Right ventricle myocardium inferior (tissue), 1 donor: ENCODE measurements at places on chromosomes 2 and 18.
A peak's percentile ranks its signal among the peaks of the same experiment; 100 is the strongest.

GRCh38 chr2:181183878-181184542 lies 203.6 kb downstream of the UBE2E3 start:
- no peak for DNase-seq

DNA sequence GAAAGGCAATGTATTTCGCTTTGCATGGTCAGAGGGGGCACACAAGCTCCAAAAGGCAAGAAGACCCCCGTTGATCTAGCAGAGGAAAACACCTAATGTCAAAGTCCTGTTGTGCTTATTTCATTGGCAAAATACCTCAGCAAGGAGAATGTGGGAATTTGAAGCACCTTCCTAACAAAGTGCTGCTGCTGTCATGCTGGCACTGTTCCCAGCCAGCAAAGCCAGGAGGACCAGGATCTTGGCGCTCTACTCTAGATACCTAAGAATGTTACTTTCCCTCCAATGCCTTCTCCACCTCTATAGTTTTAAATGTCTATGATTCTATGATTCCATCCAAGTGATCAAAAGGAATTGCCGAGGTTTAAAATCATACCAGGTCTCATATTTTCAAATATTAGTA lies 867.9 kb upstream of the POU3F3 start:
- no peak for DNase-seq

DNA sequence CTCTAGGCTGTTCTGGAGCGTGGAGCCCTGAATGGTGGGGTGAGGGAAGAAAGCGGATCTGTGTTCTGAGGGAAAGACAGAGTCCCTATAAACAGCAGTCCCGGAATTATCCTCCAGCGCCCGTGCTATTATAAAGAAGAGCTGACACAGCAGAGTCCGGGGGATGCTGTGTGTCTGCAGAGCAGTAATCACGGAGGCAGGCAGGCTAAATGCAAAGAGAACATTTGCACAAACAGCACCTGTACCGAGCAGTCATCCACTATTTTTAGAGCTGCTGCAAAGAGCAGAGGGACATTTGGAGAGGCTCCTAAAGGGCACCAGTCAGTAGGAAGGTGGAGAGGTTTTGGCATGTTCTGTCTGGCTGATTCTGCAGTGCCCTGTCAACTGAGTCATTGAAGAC lies 293.8 kb upstream of the SLC14A2 start:
- DNase-seq: no peak

DNA sequence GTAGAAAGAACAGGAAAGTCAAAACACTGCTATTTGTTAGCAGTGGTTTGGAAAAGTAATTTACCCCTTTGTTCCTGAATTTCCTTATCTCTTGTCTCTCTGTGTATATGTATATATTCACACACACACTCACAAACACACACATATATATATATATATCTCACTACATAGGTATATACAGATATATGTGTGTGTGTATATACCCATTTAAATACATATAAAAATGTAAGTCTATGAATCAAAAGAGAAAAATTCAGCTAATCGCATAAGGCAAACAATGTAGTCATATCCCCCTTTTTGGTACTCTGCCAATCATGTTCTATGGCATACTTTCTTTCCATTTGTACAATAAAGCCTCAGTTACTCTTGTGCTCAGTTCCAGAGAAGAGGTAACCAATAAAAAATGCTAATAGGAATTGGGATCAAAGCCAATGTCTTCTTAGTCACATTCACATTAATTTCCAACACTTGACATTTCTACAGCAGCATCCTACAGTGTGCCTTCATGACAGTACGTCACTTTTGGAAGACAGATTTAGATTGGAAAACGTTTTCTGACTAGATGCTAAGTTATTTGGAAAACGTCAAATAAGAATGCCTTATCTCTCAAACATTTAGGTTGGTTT lies 94.6 kb downstream of the MC4R start:
- DNase-seq: no peak

- no peak for DNase-seq
Observed at GRCh38 chr2:106090916-106091618, 103.0 kb downstream of the UXS1 start.

DNA sequence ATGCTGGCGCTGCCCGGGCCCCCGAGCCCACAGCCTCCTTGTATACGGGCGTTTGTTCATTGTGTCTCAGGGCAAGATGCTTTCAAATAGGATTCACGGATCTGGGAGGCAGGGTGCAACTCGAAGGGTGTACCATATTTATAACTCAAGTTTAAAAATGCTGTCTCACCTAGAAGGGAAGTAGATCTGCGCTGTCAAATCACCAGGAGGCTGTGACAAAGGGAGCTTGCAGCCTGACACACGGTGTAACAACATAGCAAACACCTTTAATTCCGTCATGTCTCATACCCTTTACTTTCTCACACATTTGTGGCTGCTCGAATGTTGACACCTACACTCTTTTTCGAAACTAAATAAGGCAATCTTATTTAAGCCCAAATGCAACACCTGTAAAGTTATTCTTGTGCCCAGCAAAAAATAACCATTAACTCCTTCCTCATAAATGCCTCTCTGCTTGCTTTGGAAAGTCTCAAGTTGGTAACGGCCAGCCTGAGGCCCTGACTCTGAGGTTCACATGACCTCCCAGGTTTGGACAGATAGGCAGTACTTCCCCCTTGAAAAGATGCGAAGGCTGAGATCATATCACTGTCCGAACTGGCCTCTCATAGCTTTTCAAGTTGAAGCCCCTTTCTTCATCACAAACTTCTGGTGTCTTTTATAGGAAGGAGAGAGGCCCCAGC lies 11.6 kb downstream of the ZEB2 start:
- DNase-seq: peak; percentile 74

DNA sequence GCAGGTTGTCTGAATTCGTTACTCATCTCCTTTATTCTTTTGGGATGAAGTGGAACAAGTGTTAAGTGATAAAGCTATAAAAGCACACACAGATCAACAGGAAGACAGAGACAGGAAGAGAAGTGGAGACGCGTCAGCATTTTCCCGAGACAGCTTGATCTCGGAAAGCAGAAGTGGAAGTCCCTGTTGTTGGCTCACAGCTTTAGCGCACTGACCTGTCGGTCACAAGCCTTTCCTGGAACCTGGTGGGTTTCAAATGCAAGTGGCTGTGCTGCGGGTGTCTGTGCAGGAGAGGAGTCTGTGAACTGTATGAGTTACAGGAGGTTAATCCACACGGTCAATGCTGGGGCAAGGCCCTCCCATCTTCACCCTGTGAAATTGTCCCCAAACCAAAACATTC lies 116.6 kb upstream of the PELI1 start:
- DNase-seq: peak; percentile 74

GRCh38 chr2:45583977-45584376 lies 27.1 kb downstream of the SRBD1 start:
- no peak for DNase-seq

- DNase-seq: no peak
Observed at GRCh38 chr2:39381653-39382052, 55.4 kb downstream of the MAP4K3 start.

DNA sequence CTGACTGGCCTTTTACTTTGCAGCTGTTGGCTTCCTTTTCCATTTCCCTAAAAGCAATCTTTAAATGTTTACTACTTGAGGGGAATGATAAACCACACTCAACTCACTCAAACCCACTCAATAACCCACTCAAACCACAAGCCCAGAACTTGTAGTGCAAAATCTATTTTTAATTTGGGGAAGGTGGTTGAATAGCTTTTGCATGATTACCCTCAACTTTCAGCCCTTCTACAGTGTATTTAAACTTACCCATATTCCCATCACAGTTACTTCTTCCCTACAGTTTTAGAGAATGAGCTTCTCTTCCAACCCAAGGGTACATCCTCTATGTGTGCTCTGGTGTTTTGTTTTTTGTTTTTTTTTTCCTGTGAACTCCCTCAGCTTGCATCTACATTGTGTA lies 636.1 kb downstream of the TDRD15 start:
- no peak for DNase-seq
